Lower lobe of right lung (tissue), 2 donors: ENCODE measurements at places on chromosomes 4 and X. TPM values are rescaled to one million over a fixed set of nuclear protein-coding genes. Genes with fewer than 3 reads are reported as not detected.

- no peak overlapping the region for H3K4me3 ChIP-seq
- no peaks in the 10 kb centered on the region for H3K4me1 ChIP-seq
- no peak for DNase-seq
These were observed 79.9 kb downstream of the SLC7A11 start for GRCh38 chr4:138162259-138162658.

- no peaks in the 10 kb centered on the region for H3K27me3 ChIP-seq
- no peaks in the 10 kb centered on the region for H3K36me3 ChIP-seq
- H3K27ac ChIP-seq = no peak overlapping the region
- no peak for DNase-seq
- no peak overlapping the region for H3K4me3 ChIP-seq
- H3K4me1 ChIP-seq = peaks cover 11% of the 10 kb centered on the region
These were observed 34.6 kb downstream of the LNX1 start for GRCh38 chr4:53556651-53557050.

GRCh38 chr4:154315741-154316140 is 175.9 kb downstream of the DCHS2 start:
- H3K4me3 ChIP-seq = no peak overlapping the region
- H3K4me1 ChIP-seq = no peaks in the 10 kb centered on the region
- no peaks in the 10 kb centered on the region for H3K36me3 ChIP-seq
- H3K27me3 ChIP-seq = no peaks in the 10 kb centered on the region
- DNase-seq = no peak

GRCh38 chrX:7318661-7319060 is 170.7 kb upstream of the PUDP start:
- no peaks in the 10 kb centered on the region for H3K27me3 ChIP-seq
- H3K27ac ChIP-seq = no peak overlapping the region
- no peak for DNase-seq
- H3K36me3 ChIP-seq = no peaks in the 10 kb centered on the region
- H3K4me3 ChIP-seq = no peak overlapping the region

GRCh38 chrX:40262157-40263013 is 164.6 kb upstream of the BCOR start:
- H3K27me3 ChIP-seq = no peaks in the 10 kb centered on the region
- H3K27ac ChIP-seq = peak overlapping the region; percentile 74
- DNase-seq = peak; percentile 67
- H3K4me3 ChIP-seq = no peak overlapping the region
- peaks cover 17% of the 10 kb centered on the region for H3K4me1 ChIP-seq

DNA sequence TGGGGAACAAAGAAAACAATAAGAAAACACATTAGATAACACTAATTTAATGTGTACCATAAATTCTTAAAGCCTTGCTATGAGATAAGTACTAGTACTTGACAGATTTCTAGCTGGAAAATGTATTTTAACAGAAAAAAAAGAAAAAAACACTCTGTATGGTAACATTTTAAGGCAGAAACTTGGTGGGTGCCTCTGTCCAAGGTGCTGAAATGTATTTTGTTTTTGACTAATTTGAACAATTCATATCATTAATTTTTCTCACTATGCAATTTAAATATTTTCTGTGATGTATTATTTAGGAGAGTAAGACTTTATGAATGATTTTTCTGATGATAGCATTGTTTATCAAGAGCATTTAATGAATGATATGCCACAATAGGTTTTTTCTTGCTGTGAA is 107.5 kb downstream of the GABRG1 start:
- no peak for DNase-seq
- H3K27me3 ChIP-seq = no peaks in the 10 kb centered on the region
- no peak overlapping the region for H3K27ac ChIP-seq
- no peaks in the 10 kb centered on the region for H3K36me3 ChIP-seq

- no peak overlapping the region for H3K27ac ChIP-seq
- H3K4me1 ChIP-seq = peaks cover 4% of the 10 kb centered on the region
- no peaks in the 10 kb centered on the region for H3K27me3 ChIP-seq
These were observed 71.1 kb downstream of the CRMP1 start for GRCh38 chr4:5821665-5822358.

GRCh38 chr4:2416564-2417225 is 1.8 kb downstream of the ZFYVE28 start:
- H3K4me1 ChIP-seq = peaks cover 58% of the 10 kb centered on the region
- peak overlapping the region; percentile 80 for H3K27ac ChIP-seq
- peak; percentile 53 for DNase-seq
- H3K27me3 ChIP-seq = peaks cover 14% of the 10 kb centered on the region
- H3K36me3 ChIP-seq = no peaks in the 10 kb centered on the region

GRCh38 chrX:25198253-25198652 is 182.5 kb upstream of the ARX start:
- H3K36me3 ChIP-seq = no peaks in the 10 kb centered on the region
- no peaks in the 10 kb centered on the region for H3K4me1 ChIP-seq
- no peak overlapping the region for H3K27ac ChIP-seq

The SSX2B gene
- not detected for total RNA-seq

The SPANXC gene
- total RNA-seq = not detected

The XAGE1A gene
- not detected for total RNA-seq

The CXorf49 gene
- not detected for total RNA-seq

The GLRA3 gene
- not detected for total RNA-seq

The GPR143 gene
- 0.47 TPM for total RNA-seq

The AKAP4 gene
- not detected for total RNA-seq

The CCSER1 gene
- total RNA-seq = 8.4 TPM
